Amniotic epithelial cell (primary cell): ENCODE measurements at places on chromosomes 1 and 21.

DNA sequence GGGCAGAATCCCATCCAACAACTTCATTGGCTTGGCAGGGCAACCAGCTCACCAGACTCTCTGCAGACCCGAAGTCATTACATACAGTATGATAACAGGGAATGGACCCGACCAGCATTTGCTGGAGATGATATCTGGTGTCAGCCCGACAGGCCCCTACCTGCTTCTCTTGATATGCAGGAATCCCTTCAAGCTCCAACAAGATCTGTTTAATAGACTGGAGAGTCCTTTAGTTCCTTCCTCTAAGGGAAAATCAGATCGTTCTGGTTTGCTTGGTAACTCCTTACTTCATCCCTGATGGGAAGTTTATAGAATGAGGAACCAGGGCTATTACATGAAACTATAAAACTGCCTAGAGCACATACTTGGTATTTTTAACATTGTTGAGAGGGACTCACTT, 61.2 kb downstream of the EDARADD start:
- DNase-seq = no peak

- no peak for DNase-seq
These were observed 246.9 kb upstream of the IRF2BP2 start for GRCh38 chr1:234856845-234857245.

GRCh38 chr1:187878883-187879282, 1050.1 kb downstream of the PLA2G4A start:
- no peak for DNase-seq

- no peak for DNase-seq
These were observed 13.0 kb upstream of the ARHGEF16 start for GRCh38 chr1:3441410-3441847.

- DNase-seq = no peak
These were observed 4.8 kb downstream of the UMODL1 start for GRCh38 chr21:42075686-42076471.
